ENCODE measurements at places on chromosomes 4 and X. TPM values are rescaled to one million over a fixed set of nuclear protein-coding genes. Genes with fewer than 3 reads are reported as not detected.

The KCND1 gene
- 1.1 TPM for total RNA-seq

DNA sequence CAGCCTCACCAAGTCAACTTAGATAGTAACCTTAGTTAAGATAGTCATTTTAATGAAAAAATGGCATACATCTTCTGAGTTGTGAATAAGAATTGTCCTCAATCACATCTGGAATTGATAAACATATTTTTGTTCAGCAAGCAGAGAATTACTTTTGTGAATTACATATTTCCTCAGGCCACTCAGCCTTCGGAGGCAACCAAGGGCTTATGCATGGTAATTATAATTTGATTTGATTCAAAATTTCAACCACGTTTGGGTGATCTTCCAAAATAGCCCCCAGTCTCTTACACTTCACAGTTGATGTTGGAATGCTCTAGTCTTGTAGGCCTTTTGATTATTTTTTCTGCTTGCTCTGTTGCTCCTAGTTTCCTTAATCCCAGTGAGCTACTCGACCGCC, 63.4 kb downstream of the GALNTL6 start:
- H3K27me3 ChIP-seq: no peaks in the 10 kb centered on the region
- H3K4me1 ChIP-seq: no peaks in the 10 kb centered on the region
- H3K27ac ChIP-seq: no peak overlapping the region
- no peaks in the 10 kb centered on the region for H3K36me3 ChIP-seq
- H3K4me3 ChIP-seq: no peak overlapping the region
- no peak for DNase-seq

The COX7B2 gene
- total RNA-seq: not detected

The UTP14A gene
- total RNA-seq: 7.4 TPM

DNA sequence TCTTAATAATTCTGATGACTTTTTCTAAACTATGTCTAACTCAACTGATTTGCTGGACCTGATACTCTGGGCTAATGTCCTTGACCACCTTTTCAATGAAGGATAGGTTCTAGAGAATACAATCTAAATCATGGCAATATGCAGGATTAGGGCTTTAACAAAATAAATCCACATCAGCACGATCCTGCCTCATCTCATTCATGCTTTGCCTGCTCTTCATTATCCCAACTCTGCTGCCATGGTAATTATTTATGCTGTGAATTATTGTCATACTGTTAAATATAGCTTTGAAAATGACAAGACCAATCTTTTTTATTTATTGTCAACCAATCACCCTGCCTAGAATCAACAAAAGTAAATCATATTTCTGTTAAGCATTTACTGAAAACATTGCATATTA, 2176.7 kb upstream of the AGA start:
- no peak overlapping the region for H3K27ac ChIP-seq
- H3K4me1 ChIP-seq: no peaks in the 10 kb centered on the region
- no peaks in the 10 kb centered on the region for H3K27me3 ChIP-seq
- DNase-seq: no peak
- H3K36me3 ChIP-seq: no peaks in the 10 kb centered on the region
- H3K4me3 ChIP-seq: no peak overlapping the region

DNA sequence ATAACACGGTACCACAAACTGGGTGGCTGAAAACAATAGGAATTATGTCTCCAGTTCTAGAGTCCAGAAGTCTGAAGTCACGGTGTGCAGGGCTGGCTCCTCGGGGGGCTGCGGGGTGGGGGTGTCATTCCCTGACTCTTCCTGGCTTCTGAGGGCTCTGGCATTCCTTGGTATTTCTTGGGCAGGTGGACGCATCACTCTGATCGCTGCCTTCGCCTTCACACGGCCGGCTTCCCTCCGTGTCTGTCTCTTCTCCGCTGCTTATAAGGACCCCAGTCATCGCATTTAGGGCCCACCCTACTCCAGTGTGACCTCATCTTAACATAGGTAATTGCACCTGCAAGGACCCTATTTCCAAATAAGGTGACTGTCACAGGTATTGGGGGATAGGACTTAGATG, 134.6 kb downstream of the CPZ start:
- peaks cover 3% of the 10 kb centered on the region for H3K27me3 ChIP-seq
- no peak overlapping the region for H3K27ac ChIP-seq
- no peaks in the 10 kb centered on the region for H3K36me3 ChIP-seq
- no peak for DNase-seq
- no peaks in the 10 kb centered on the region for H3K4me1 ChIP-seq

GRCh38 chrX:108419401-108419800, 18.8 kb downstream of the COL4A6 start:
- DNase-seq: no peak

The CNGA1 gene
- not detected for total RNA-seq

DNA sequence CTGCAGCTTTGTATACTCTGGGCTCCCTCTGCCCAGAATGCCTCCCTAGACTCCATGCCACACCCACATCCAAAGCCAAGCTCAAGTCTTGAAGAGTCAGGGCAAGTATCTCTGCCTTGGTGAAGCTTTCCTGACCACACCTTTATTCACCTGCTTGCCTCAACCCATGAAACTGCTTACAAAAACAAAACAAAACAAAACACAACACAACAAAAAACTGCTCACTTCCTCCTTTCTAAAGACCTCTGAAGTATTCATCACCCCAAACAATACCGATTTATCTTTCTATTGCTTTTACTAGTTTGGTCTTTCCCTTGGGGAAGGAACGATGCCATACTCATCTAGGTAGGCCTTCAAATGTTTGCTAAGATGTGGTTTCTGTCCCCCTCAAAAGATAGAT, 45.0 kb downstream of the TMEM165 start:
- H3K27me3 ChIP-seq: no peaks in the 10 kb centered on the region
- H3K27ac ChIP-seq: no peak overlapping the region
- no peak overlapping the region for H3K4me3 ChIP-seq
- DNase-seq: no peak
- peaks cover 48% of the 10 kb centered on the region for H3K36me3 ChIP-seq
- H3K4me1 ChIP-seq: no peaks in the 10 kb centered on the region

The ESX1 gene
- not detected for total RNA-seq

Data from cardiac muscle cell (in vitro differentiated cells and primary cell).